ENCODE measurements at places on chromosomes 4 and X.
A peak's percentile ranks its signal among the peaks of the same experiment; 100 is the strongest.

GRCh38 chr4:106096454-106096853, 201.2 kb downstream of the NPNT start:
- no peak for DNase-seq
- no peak overlapping the region for H3K27ac ChIP-seq
- no peak overlapping the region for H3K4me3 ChIP-seq
- peaks cover 53% of the 10 kb centered on the region for H3K36me3 ChIP-seq

DNA sequence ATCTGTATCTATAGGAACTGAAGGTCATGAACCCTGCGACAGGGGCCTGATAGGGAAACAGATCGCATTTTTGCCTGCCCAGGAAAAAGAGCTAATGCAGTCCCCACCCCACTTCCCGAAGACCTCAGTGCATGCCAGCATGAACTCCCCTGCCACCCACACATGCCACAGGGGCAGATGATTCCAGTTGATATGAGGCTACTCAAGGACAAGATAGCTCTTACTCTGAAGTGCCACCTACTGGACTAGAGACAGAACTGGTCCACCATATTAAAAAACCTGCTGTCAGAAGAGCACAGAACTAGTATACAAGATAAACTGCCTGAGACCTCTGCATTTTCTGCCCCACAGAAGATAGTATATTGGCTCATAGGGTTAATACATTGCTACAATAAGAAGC, 68.0 kb downstream of the YIPF7 start:
- peaks cover 3% of the 10 kb centered on the region for H3K27me3 ChIP-seq
- no peak for DNase-seq
- H3K27ac ChIP-seq, result no peak overlapping the region
- no peaks in the 10 kb centered on the region for H3K36me3 ChIP-seq
- H3K4me3 ChIP-seq, result no peak overlapping the region

GRCh38 chrX:19670854-19671620, 155.7 kb upstream of the MAP3K15 start:
- no peak for DNase-seq
- H3K27me3 ChIP-seq, result no peaks in the 10 kb centered on the region
- H3K4me3 ChIP-seq, result no peak overlapping the region
- H3K36me3 ChIP-seq, result peaks cover 22% of the 10 kb centered on the region
- no peak overlapping the region for H3K27ac ChIP-seq

DNA sequence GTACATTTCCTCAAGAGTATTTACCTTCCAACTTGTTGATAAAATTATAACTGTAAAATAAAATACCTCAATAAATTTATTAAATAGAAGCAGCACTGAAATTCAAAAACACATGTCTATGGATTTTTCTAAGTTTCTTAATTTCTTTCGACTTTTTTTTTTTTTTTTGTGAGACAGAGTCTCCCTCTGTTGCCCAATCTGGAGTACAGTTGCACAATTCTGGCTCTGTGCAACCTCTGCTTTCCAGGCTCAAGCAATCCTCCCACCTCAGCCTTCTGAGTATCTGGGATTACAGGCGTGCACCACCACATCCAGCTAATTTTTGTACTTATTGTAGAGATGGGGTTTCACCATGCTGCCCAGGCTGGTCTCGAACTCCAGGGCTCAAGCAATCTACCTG, 79.8 kb downstream of the IQCM start:
- H3K27ac ChIP-seq, result no peak overlapping the region
- no peaks in the 10 kb centered on the region for H3K36me3 ChIP-seq
- no peaks in the 10 kb centered on the region for H3K27me3 ChIP-seq
- no peak overlapping the region for H3K4me3 ChIP-seq

GRCh38 chr4:22906045-22906444, 213.3 kb downstream of the GBA3 start:
- H3K4me3 ChIP-seq, result no peak overlapping the region
- H3K4me1 ChIP-seq, result no peaks in the 10 kb centered on the region

GRCh38 chrX:17563076-17563475, 174.2 kb upstream of the SCML1 start:
- no peaks in the 10 kb centered on the region for H3K27me3 ChIP-seq
- peaks cover 27% of the 10 kb centered on the region for H3K4me1 ChIP-seq
- peak overlapping the region; percentile 55 for H3K27ac ChIP-seq
- H3K4me3 ChIP-seq, result no peak overlapping the region

DNA sequence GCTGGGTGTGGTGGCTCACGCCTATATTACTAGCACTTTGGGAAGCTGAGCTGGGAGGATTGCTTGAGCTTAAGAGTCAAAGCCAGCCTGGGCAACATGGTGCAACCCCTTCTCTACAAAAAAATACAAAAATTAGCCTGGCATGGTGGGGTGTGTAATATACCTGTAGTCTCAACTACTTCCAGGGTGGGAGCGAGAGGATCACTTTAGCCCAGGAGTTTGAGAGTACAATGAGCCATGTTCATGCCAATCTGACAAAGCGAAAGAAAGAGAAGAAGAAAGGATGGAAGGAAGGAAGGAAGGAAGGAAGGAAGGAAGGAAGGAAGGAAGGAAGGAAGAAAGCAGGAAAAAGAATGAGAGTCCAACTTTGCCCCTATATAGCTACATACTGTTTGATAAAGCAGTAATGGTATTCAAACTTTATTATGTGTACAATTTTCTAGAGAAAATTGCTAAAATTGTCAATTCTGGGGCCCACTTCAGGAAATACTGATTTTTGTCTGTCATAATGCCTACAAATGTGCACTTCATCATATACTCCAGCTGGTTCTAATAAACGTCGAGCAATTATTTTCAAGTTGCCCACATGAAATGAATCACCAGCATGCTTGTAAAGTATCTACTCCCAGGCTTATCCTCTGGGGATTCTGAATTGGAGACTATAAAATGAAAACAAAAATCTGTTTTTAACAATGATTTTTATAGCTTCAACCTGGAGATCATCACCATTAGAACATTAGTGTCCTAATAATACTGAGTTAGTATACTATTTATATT, 132.3 kb downstream of the NDST4 start:
- no peak overlapping the region for H3K27ac ChIP-seq
- no peaks in the 10 kb centered on the region for H3K36me3 ChIP-seq
- no peaks in the 10 kb centered on the region for H3K27me3 ChIP-seq
- DNase-seq, result no peak

DNA sequence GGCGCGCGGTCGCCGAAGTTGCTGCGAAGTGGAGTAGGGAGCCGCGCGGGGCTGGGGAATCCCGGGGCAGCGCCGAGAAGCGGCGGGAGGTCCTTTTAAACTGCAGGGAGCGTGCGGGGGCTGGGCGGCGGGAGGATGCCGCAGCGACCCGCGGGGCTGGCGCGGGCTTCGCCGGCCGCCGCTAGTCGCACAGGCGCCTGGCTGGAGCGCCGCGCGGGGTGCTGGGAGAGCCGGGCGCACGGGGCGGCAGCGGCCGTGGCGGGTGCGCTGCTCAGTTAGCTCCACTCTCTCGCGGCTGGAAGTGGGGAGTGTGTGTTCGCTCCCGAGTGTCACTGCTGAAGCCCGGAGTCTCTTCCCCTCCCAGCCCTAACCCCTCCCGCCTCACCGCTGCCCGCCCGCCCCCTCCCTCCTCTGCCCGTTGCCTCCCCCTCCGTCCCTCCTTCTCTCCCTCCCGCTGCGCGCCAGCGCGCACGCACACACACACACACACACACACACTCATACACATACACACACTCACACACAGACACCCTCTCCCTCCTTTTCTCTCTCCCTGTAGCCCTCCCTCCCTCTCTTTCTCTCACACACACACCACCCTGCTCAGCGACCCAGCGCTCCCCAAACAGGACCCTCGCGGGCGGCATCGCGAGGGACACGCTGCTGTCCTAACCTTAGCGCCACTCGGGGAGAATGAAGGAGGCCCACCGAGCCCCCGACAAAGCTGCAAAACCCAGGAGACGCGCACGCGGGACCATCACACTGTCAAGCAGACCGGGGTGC, at the start of gene NDNF:
TSS of gene NDNF (minus strand) at position 312 of the 780 bp plus-strand sequence. CDS start 26,698 bp downstream, outside the sequence.
- DNase-seq, result peak; percentile 57
- peaks cover 31% of the 10 kb centered on the region for H3K4me1 ChIP-seq
- no peaks in the 10 kb centered on the region for H3K36me3 ChIP-seq
- peak within 1 kb of the TSS; percentile 49 for H3K27ac ChIP-seq
- peaks cover 63% of the 10 kb centered on the region for H3K27me3 ChIP-seq
- peak within 1 kb of the TSS; percentile 76 for H3K4me3 ChIP-seq

DNA sequence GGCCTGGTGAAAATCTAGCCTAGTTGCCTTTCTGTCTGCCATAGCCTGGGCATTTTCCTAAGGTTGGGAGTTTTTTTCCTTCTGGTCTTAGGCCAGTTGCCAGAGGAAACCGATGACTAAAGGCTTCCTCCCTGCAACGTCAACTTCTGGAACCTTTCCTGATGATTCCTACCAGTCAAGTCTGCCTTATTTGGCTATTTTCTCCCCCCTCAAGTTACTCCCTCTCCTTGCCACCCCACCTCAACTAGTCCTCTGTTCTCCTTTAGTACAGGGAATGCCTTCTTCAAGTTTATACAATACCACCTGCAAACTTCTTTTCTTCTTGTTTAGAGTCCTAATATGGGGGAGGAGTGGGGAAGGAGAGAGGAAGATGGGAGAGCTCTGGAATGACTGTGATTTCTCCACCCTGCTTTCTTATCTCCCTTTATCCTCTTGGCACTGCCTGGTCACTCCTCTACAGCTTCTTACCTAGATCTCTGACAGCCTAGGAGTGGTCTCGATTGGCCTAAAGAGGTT, 10.6 kb downstream of the MSN start:
- H3K36me3 ChIP-seq, result peaks cover 64% of the 10 kb centered on the region
- DNase-seq, result no peak
- peaks cover 87% of the 10 kb centered on the region for H3K4me1 ChIP-seq
- peak overlapping the region; percentile 50 for H3K4me3 ChIP-seq
- H3K27me3 ChIP-seq, result no peaks in the 10 kb centered on the region
- peak overlapping the region; percentile 77 for H3K27ac ChIP-seq

- no peaks in the 10 kb centered on the region for H3K36me3 ChIP-seq
- no peaks in the 10 kb centered on the region for H3K4me1 ChIP-seq
- no peak overlapping the region for H3K4me3 ChIP-seq
- DNase-seq, result peak; percentile 3
Observed at GRCh38 chr4:103934178-103934789, 214.5 kb upstream of the TACR3 start.

- no peaks in the 10 kb centered on the region for H3K36me3 ChIP-seq
- no peak for DNase-seq
- no peaks in the 10 kb centered on the region for H3K4me1 ChIP-seq
- H3K4me3 ChIP-seq, result no peak overlapping the region
Observed at GRCh38 chrX:38732866-38733265, 68.4 kb upstream of the MID1IP1 start.

- no peak for DNase-seq
- H3K4me3 ChIP-seq, result no peak overlapping the region
- no peaks in the 10 kb centered on the region for H3K36me3 ChIP-seq
- H3K27me3 ChIP-seq, result no peaks in the 10 kb centered on the region
- no peak overlapping the region for H3K27ac ChIP-seq
Observed at GRCh38 chr4:24303926-24304325, 280.4 kb downstream of the DHX15 start.

- peaks cover 12% of the 10 kb centered on the region for H3K4me1 ChIP-seq
- DNase-seq, result no peak
- H3K27ac ChIP-seq, result no peak overlapping the region
- H3K36me3 ChIP-seq, result no peaks in the 10 kb centered on the region
- no peak overlapping the region for H3K4me3 ChIP-seq
Observed at GRCh38 chrX:43969504-43970501, 3.4 kb downstream of the NDP start.

GRCh38 chrX:42399632-42400024, 378.3 kb downstream of the PPP1R2C start:
- no peaks in the 10 kb centered on the region for H3K36me3 ChIP-seq
- H3K4me1 ChIP-seq, result peaks cover 19% of the 10 kb centered on the region
- no peaks in the 10 kb centered on the region for H3K27me3 ChIP-seq
- peak overlapping the region; percentile 69 for H3K27ac ChIP-seq
- H3K4me3 ChIP-seq, result peak overlapping the region; percentile 24
- DNase-seq, result no peak

GRCh38 chr4:19254486-19254885, 997.2 kb upstream of the SLIT2 start:
- H3K36me3 ChIP-seq, result no peaks in the 10 kb centered on the region
- no peaks in the 10 kb centered on the region for H3K4me1 ChIP-seq
- H3K4me3 ChIP-seq, result no peak overlapping the region
- H3K27me3 ChIP-seq, result no peaks in the 10 kb centered on the region
- H3K27ac ChIP-seq, result no peak overlapping the region
